Hematopoietic multipotent progenitor cell treated with erythropoietin and hydrocortisone succinate and interleukin-3 and kit ligand, for 15 days (in vitro differentiated cells): ENCODE measurements at places on chromosomes 12 and 14.

- DNase-seq = no peak
Observed at GRCh38 chr14:52048641-52049204, 20.1 kb downstream of the NID2 start.

DNA sequence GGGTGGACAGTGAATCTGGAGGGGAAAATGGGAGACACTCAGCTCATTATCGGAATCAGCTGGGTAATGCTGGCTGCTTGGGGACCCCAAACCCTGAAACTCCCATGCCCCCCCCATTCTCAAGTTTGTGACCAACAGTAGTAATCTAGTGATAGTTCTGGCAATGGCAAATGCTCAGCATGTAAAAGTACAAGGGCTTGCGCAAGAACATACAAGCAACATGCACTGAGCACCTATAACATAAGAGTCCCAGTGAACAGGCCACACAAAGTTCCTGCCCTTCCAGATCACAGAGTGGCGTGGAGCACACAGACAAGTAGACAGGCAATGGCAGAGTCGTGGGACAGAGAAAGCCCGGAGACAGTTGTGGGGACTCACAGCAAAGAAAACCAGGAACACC, 407.9 kb downstream of the MED13L start:
- DNase-seq = no peak

- no peak for DNase-seq
Observed at GRCh38 chr12:52763036-52763659, 14.0 kb downstream of the KRT76 start.

DNA sequence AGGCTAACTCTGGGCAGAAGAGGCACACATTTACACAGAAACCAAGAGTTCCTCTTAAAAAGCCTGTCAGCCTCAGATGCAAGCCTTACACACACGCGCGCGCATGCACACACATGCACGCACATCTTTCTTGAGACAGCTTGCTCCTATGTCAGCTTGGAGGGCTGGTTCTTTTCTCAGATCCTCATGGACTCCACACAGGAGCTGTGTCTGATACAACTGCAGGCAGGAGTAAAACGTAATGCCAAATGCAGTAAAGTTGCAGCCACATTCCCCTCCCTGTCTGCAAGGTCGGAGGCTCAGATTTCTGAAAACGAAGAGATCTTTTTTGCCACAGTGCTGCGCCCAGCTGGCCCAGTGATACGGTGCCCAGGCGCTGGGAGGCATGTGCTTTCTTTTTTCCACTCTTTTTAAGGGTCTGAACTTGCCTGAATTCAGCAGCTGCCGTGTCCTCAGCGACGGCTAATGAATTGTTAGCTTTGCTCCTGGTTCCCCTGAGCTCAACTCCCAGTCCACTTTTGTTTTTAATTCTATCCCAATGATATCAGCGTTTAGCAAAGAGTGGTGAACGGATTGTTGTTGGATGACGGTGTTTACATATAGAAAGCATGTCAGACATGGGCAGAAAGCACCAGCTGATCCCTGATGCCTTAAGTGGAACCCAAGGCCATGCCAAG, 72.9 kb upstream of the FOXN3 start:
- DNase-seq = no peak

GRCh38 chr12:53476769-53477209, 22.5 kb downstream of the MAP3K12 start:
- peak; percentile 41 for DNase-seq

DNA sequence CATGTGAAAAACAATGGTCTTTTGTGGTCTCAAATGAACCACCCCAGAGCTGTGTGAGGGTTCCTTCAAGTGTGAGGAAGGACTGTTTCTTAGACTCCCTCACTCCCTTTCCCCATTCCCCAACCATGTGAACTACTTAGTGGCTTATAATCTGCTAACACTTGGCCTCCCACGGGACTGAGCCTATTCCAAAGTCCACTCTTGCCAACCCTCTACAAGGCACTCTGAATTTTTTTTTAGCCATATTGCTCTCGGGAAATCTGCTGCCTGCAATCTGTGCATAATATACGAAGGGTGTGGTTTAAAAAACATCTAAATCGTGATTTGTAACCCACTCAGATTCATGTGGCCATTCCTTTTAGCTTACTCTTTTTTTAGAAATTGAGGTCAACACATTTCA, 2.6 kb downstream of the SVOP start:
- DNase-seq = no peak
